ENCODE measurements at places on chromosomes 7 and 10. TPM values are rescaled to one million over a fixed set of nuclear protein-coding genes. Genes with fewer than 3 reads are reported as not detected.

GRCh38 chr7:75798770-75799169 lies 14.8 kb downstream of the CCL24 start:
- DNase-seq = no peak

DNA sequence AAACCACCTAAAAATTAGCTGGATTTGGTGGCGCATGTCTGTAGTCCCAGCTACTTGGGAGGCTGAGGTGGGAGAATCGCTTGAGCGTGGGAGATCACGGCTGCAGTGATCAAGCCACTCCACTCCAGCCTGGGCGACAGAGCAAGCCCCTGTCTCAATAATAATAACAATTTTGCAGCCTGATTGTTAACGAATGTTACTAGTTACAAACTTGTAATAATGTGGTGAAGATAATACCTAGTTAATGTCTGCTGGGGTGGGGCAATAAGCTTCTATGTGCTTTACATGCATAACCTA lies 1.2 kb upstream of the ATAD1 start:
- DNase-seq = no peak

DNA sequence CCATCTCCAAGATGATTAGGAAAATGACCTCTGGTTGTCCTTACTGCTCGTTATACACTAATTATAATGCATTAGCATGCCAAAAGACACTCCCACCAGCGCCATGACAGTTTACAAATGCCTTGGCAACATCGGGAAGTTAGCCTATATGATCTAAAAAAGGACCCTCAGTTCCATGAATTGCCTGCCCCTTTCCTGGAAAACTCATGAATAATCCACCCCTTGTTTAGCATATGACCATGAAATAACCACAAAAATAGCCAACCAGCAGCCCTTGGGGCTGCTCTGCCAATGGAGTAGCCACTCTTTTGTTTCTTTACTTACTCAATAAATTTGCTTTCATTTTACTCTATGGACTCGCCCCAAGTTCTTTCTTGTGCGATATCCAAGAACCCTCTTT lies 41.6 kb upstream of the KCNMA1 start:
- DNase-seq = no peak

DNA sequence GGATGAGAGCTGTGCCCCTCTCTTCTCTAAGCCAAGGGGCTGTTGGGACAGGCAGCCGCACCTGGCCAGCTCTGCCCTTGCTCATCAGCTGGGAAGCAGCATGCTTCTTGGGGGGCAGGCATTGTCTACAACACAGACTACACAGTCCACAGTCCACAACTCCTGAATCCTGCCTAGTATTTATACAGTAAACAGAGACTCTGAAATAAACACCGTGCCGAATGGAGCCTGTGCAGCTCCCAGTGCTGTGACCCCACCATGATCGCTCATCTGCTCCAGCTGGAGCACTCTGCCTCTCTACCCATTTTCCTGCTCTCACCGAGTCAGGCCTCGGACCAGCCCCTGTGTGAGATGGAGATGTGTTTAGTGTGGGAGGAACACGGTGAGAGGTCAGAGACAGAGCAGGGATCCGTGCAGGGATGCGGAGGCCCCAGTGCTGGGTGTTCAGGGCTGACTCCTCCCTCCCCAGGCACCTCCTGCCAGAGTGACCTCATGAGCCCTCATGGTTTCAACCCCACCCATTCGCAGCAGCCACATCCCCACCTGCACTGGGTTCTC lies 608.0 kb downstream of the DNAJB6 start:
- DNase-seq = no peak

DNA sequence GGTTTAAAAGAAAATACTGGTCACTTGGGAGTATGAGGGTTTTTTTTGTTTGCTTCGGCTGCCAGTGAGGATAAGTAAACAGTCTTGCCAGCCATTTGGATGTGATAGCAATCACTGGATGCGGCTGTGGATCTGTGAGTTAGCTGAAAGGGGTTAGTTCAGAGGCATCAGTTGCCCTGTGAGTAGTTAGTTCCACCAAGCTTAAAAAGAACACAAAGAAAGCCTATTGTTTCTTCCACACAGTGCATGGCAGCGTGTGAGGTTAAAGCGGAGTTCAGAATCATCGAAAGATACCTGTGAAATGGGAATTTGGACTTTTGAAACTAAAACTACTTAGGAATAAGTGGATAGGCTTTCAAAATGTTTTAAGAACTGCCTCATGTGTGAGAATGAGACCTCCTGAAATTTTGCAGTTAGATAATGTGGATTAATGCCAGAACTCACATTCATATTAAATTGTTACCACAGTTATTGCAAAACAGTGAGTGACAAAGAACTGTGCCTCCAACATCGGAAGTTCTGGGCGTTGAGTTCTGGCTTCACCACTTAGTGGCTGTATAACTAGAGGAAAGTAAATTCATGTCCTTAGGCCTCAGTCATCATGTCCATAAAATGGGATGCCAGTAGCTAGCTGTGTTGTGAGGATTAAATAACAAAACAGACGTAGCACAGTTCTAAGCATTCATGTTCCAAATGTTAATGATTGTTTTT lies 31.3 kb downstream of the KIAA1217 start:
- no peak for DNase-seq

GRCh38 chr10:3774018-3774813 lies 10.8 kb downstream of the KLF6 start:
- DNase-seq = no peak

GRCh38 chr7:75738604-75738974 lies at the start of gene HIP1:
HIP1 (minus strand) TSS chr7:75738941; CDS start chr7:75738920, 21 bp downstream.
- DNase-seq = no peak

- DNase-seq = no peak
These were observed 2.2 kb downstream of the CFAP46 start for GRCh38 chr10:132939957-132940790.

DNA sequence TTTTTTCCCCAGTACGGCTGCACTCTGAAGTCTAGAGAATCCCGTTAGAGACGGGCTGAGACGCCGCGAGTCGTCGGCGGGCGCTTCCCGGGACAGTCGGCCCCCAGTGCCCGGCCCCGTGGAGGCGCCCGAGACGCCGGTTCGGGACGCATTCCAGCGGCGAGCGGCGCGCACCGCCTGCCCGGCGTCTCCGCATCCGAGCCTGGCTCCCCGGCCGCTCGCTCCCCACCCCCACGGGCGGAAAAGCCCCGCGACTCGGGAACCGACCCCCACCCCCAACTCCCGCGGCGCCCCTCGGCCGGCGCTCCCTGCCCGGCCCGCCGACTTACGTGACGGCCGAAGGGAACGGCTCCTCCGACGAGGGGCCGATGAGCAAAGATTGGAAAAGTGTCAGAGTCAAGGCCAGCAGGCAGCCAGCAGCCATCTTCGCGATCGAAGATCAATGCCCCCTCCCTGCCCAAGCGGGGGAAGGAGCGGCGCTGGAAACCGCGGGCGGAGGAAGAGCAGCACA lies 486 bp downstream of the CACNA2D1 start:
- no peak for DNase-seq

GRCh38 chr10:119253433-119254174 lies 46.2 kb downstream of the GRK5 start:
- DNase-seq = no peak

GRCh38 chr7:46493196-46493595 lies 572.1 kb upstream of the IGFBP3 start:
- no peak for DNase-seq

DNA sequence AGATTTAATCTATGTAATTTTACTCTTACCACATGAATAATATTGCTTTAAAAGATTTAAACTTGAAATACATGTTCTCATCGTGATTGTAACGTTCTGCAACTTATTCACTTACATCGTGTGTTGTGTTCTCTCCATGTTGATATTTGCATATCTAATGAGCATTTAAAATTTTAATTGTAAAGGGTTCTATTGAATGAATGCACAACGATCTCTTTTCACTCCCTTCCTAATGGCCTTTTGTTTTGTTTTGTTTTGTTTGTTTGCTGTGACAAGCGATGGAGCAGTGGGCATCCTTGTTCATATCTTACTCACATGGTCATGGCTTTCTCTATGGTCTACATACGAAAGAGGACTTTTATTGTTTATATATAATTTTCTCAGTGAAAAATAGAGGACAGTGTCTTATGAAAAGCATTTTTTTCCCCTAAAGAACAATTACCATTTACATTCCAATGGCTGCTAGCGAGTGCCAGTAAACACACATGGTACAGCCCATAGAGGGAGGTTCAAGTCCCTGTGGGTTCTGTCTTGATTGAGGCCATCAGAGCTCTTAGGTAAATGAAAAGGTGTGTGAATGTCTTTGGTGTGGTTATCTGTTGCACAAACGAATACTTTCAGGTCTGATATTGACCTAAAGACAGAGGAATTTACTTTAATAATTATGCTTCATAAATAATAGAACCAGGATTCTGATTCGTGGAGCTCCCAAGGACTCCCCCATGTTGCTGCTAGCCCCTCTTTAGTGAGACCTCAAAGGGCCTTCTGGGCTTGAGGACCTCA lies 32.4 kb downstream of the BTBD16 start:
- no peak for DNase-seq

DNA sequence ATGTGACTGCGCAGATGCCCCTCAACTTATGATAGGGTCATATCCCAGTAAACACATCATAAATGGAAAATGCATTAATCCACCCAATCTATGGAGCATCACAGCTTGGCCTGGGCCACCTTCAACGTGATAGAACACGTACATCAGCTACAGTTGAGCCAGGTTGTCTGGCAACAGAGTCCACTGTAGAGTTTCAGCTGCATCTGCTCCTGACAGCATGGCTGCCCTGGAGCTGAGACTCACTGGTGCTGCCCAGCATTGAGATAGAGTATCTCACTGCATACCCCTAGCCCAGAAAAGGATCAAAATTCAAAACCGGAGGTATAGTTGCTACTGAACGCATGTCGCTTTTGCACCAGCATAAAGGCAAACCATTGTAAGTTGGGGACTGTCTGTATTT lies 437.7 kb upstream of the MKI67 start:
- no peak for DNase-seq

DNA sequence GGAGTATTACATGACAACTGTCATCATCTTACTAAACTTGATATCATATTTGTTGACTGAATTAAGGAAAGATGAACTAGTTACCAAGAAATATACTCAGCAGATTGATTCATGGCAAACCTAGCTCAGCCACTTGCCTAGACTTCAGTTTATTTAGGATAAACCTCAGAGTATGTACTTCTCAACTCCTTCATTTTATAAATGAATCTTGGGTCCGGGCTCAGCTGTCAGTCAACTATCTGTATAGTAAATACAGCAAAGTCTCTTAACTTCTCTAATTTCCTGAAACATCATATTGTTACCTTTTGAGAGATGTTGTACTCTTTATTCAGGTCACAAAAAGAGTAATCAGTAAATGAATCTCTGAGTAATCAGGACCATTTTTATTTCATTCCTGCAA lies 211.0 kb upstream of the KLF14 start:
- DNase-seq = no peak

- DNase-seq = no peak
These were observed 255.3 kb downstream of the HPSE2 start for GRCh38 chr10:98980353-98980752.

DNA sequence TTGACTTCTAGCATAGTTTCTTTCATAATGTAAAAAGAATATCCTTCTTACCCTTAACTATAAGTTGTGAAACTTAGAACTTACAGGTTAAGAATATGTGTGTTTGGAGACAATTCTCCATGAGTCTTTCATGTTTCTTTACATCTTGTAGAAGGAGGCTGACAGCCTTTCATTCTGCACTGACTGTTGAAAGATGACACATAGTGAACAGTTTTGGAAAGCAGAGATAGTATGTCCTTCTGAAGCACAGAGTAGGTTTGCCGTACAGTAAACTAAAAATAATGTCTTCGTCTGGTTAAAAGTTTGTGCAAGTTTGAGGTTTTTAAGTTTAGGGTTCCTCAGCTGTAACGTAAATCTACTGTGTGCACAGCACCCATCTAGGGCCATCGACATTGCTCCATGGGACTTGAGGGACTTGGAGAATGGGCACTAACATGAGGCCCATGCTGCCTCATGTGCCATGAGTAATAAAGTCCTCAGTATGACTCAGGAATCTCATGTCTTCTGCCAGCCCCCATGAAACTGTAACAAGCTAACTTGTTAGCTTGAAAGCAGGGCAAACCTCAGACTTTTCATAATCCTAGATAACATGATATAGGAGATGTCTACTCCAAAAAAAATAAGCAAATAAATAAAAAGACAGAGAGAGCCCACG lies 24.5 kb upstream of the ELAPOR2 start:
- DNase-seq = no peak

DNA sequence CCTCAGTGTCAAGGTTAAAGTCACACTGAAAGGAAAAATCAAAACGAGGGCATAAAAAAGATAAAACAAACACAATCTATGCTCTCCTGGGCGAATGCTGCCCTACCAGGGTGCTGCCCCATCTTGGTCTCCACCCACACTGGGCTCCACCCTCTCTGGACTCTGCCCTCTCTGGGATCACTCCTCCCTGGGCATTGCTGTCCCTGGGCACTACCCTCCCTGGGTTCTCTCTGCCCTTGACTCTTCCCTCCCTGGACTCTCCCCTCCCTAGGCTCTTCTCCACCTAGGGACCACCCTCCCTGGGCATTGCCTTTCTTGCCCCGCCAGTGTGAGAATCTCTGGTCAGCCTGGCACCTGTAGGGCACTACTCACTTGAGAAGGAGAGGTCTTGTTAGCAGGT lies 8.6 kb downstream of the GDF2 start:
- DNase-seq = no peak

DNA sequence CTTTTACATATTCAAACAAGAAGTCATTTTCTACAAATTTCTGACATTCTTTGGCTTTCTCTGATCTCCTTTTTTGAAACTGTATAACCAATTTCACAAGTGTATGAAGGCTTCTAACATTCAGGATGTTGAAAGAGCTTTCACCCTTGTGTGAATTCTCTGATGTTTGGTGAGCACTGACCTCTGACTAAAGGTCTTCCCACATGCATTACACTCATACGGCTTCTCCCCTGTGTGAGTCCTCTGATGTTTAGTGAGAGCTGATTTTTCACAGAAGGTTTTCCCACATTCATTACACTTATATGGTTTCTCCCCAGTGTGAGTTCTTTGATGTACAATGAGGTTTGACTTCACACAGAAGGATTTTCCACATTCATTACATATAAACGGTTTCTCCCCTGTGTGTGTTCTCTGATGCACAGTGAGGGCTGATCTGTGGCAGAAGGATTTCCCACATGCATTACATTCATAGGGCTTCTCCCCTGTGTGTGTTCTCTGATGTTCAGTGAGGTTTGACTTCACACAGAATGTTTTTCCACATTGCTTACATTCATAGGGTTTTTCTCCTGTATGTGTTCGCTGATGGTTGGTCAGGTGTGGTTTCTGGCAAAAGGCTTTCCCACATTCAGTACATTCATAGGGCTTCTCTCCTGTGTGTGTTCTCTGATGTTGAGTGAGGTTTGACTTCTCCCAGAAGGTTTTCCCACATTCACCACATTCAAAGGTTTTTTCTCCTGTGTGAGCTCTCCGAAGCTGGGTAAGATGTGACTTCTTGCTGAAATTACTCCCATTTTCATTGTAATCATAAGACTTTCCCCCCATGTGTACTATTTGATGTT lies 25.7 kb downstream of the ZNF248 start:
- no peak for DNase-seq

HPS6 gene
- 15.8 TPM for total RNA-seq

HDAC9 gene
- total RNA-seq = 4.9 TPM

THAP5 gene
- total RNA-seq = 18.1 TPM

PRKCQ gene
- 70.0 TPM for total RNA-seq

CPEB3 gene
- total RNA-seq = 3.2 TPM

TMEM184A gene
- not detected for total RNA-seq

SORBS1 gene
- 5.0 TPM for total RNA-seq
